ENCODE measurements at places on chromosomes 7 and 10.

- DNase-seq, result no peak
Measured at GRCh38 chr10:132382231-132382922, 14.6 kb upstream of the PWWP2B start.

- DNase-seq, result no peak
Measured at GRCh38 chr10:33071857-33072256, 113.8 kb upstream of the ITGB1 start.

DNA sequence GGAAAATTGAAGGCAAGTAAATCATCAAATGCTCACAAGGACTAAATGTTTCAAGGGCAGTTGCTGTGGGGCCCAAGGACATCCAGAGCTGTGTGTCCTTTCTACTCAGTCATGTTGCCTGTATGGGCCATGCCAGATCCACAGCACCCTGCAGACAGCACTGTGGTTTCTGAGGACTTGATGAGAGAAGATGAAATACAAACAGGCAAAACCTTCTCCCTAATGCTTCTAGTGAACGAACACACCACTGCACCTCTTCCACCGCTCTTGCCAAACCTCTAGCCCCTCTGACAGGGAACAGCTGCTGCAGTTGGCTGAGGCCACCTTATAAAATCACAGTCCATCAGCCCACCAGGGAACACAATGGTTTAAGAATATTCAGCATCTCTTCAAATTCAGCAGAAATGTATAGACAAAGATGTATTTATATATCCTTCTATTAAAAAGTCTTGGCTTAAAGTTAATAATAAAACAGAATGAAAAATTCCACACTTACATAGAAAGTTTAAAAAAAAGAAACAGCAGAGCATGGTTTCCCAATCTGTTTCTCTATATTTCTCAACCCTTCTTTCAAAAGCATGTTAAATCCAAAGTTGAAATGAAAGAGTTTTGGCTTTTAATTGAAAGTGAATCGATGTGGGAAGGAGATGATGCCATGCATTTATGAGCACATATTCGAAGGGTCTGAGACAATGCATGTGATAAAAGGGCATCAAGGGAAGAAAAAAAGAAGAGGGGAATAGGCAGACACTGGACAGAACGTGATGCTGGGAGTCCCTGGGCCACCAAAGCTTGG is 14.0 kb downstream of the CYP3A7 start:
- no peak for DNase-seq

GRCh38 chr7:82423446-82423845 is 20.1 kb downstream of the CACNA2D1 start:
- DNase-seq, result no peak

DNA sequence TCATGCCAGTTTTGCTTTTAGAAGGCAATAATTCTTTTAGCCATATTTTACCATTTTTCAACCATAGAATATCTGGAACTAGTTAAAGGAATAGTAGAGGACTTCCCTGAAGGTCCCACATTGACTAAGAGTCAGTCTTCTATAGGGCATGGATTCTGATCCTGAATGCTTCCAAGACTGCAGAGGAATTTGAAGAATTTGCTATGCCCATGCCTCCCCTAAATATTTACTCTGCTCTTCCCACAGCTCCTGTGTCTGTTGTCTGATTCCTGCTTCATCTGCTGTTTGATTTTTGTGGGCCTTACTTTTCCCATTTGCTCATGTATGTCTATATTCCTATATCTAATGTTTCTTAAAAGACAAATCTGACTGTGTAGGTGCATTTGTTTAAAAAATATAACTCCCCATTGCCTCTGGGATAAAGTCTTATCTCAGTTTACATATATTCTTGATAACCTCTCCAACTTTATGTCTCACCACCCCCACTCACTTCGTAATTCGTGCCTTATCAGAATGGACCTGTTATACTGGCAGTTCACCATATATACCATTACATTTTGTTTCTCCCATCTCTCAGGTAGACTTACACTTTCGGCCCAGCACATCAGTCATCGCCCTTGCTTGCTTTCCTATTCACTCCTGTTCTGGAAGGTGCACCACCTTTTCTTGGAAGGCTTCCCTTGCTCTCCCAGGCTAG is 33.9 kb downstream of the LRRC4 start:
- DNase-seq, result no peak

GRCh38 chr7:21636694-21637093 is 93.9 kb downstream of the DNAH11 start:
- no peak for DNase-seq

- no peak for DNase-seq
Measured at GRCh38 chr7:12670743-12671520, 16.5 kb upstream of the ARL4A start.

DNA sequence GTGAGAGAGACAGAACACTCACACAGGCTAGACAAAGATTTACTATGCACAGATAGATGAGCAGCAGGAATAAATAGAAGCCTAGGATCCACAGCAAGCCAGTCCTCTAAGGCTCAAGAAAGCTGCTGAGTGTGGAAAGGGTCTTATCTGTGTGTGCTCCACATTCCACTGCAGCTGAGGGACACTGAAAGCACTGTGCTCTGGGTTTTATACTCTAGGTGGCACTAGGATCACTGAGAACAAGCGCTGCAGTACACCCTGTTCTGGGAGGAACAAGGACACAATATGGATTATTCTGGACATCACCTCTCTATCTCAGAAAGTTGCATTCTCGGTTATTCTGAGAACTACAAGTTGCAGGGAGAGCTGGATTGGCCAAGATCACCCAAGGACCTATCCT is 4.9 kb upstream of the KLHL7 start:
- DNase-seq, result no peak

GRCh38 chr7:69047151-69047754 is 551.0 kb upstream of the AUTS2 start:
- DNase-seq, result no peak

DNA sequence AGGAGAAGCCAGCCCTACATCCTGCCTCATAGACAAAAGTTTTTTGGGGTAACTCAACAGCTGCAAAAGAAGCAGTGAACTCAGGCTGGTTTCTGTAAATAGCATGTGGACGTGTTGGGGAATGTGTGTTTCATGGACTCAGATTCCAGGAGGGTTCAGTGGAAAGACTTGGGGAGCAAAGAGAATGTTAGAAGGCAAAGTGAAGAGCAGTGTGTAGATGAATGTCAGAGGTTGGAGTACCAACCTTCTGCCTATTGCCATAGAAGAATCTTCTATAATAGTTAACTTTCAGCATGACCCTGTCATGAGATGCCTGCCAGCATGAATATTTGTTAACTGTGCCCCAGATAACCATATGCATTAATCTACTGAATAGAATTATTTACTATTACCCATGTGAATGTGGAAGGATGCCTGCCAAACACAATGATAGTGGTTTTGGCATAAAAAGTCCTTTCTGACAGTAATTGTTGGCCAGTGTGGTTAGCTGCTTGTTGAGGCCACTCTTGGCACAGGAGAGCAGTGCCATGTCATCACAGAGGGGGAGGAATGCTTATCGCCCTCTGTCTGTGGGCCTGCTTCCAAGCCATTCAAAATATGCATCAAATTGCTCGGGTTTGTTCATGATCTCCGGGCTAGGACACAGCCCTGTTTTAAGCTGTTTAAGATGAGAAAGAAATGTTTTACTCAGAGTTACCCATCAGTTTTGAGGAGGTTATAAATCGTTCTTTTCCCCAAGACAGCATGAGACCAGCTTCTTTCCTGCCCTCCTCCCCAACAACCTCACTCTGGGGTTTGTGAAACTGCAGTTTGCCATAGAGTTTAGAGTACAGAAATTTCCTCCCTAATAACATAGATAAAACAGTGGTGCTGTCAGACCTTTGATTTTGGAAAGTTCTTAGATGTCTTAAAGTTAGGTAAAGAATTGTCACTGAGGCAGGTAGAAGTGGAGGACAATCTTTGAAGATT is 165.3 kb downstream of the WNT2 start:
- DNase-seq, result no peak

GRCh38 chr10:129852829-129853561 is 111.1 kb downstream of the EBF3 start:
- no peak for DNase-seq

- DNase-seq, result no peak
Measured at GRCh38 chr10:129272866-129273650, 194.0 kb upstream of the MGMT start.

GRCh38 chr7:1703871-1704810 is 34.1 kb downstream of the ELFN1 start:
- DNase-seq, result no peak

GRCh38 chr7:79452495-79453265 is 787 bp downstream of the MAGI2 start:
- DNase-seq, result no peak

DNA sequence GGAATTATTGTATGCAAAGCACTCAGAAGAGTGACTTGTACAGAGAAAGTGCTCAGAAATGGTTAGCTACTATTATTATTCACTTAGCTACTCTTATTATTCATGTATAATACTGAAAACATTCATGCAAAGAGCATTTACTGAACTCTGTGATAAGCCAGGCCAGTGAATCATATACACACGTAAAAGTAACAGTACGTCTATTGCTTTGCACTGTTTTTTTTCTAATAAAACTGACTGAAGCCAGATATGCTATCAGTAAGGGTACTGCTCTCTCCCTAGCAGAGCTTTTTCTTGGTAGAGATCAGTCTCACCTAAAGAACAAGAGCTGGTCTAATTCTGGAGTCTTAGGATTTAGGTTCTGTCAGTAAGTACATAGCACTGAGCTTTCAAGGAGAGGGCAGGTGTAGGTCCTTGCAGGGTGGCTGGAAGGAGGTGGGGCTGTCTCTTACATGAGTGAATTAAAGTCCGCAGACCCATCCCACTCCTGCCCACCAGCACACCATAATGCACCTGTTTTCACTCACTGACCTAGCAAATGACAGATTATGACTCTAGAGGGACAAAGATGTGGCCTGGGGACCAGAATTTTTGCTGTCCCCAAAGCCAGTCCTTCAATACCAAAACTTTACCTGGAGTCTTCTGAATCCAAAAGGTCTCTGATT is 145.9 kb downstream of the ARID5B start:
- DNase-seq, result no peak

- no peak for DNase-seq
Measured at GRCh38 chr7:31958226-31958625, 112.0 kb downstream of the PDE1C start.

DNA sequence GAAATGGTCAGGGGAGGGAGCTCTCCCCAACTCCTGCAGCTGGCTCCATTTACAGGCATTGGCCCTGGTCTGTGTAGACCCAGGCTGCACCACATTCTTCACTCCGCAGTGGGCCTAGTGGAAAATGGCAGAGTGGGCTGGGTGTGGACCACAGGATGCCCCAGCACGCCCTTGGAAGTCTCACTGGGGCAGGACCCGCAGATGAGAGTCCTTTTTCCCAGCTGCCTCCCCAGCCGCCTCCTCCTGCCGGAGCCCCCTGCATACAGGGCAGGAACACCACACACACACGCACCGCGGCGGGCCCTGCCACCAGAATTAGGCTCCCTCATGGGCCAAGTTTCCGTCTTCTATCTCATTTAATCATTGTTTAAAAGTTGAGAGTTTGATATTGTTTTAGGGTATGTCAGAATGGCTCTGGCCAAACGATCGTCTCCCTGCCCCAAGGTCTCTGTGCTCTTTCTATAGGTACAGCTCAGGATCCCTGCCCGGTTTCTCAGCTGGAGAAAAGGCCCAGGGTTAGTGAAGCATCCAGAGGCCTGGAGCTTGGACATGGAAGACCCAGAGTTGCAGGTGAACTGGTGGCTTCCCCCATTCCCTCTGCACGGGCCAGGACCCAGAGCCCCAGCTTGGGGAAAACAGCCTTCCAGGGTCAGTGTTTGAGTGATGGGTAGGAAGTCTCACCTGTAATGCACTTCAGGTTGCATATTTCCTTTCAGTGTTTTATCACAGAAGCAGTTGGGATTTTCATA is 42.0 kb downstream of the ZNF467 start:
- no peak for DNase-seq

GRCh38 chr10:17817316-17817715 is 8.2 kb downstream of the MRC1 start:
- DNase-seq, result no peak

DNA sequence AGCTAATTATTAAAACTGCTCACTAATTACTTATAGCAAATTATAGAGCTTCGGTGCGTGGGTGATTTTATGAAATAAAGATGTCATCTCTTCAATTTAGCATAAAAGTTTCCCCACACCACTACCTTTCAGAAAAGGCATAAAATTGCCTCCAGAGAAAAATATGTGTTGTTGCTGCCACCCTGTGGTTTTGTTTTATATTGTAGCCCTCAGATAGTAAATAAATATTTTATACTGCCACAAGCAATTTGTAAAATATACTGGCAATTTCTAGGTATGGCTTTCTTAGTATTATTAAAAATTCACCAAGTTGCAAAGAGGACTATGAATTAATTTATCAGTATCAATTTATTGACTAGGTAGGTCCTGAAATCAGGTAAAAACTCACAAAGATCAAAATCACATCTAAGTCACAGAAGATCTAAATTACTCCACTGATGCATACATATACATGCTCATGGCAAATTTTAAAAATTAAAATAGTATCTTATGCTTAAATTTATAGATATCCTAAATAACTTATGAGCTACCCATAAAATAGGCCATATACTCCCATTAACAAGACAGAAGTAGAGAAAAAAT is 26.5 kb downstream of the ASNS start:
- DNase-seq, result peak; percentile 55

DNA sequence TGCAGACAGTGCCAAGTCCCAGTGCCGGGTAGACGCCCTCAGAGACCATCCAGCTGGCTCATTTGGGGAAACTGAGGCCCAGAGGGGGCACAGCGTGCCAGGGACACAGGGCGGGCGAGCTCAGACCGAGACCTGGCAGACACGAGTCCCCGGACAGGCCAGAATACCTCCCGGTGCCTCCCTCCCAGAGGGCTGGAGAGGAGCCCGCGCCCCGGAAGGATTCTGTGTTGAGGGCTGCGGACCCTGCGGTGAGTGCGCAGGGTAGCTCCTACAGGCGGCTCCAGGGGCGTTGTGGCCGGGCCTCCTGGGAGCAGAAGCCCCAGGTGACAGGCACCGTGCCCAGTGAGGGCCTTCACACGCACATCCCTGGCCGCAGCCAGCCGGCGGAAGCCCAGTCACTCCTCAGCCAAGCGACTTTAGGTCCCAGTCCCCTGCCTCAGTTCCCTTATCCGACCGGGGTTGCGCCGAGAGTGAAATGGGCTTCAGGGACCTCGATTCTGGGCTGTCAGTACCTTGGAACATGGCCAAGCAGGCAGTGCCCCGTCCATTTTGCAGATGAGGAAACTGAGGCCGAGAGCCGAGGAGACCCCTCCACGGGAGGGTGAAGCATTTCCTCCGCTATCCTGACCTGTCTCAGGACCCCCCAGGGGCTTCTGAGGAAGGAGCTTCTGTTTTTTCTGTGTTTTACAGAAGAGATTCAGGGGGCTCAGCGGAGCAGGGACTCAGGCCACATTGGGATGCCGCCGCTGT is 73.6 kb downstream of the ELFN1 start:
- no peak for DNase-seq

DNA sequence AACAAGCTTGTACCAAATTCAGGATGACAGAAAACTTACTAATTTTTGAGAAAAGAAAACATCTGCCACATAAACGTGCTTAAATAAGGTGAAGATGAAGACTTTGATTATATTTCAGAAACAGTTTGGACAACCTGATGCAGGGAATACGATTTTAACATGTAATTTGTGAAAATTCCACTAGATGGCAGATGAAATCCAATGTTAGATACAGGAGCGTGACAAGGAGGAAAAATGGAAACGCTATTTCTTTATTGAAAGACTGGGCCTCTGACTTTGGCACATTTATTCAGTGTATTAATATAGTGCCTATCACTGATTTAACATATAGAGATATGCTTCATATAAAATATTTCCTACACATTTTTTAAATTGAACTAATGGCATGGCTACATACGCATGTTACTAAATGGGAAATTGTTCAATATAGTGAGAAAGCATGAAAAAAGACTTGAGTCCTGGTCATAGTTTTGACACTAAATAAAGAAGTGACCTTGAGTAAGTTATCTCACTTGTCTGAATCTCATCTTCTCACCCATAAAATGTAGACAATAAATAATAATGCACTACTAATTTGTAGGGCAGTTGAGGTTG is 60.7 kb downstream of the CD36 start:
- DNase-seq, result peak; percentile 75
